NAMALWA (cell line): ENCODE measurements at places on chromosomes 3 and 15.
A peak's percentile ranks its signal among the peaks of the same experiment; 100 is the strongest.

DNA sequence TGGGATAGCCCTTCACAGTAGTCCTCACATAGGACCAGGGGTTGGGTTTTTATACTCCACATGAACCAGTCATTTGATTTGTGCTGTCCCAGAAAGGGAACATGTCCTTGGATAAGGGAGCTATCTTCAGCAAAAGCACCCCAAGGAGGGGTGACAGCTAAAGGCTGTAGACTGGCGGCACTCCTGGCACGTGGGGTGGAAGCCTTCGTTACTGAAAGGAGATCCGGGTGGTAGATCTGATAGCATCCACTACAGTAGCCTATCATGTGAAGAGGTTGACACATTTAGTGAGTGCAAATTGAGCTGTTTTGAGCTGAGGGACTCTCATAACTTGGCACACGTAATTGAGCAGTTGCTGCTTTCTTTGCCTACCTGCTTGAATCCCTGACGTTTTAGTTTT lies 588.8 kb upstream of the GOLIM4 start:
- no peak for DNase-seq

DNA sequence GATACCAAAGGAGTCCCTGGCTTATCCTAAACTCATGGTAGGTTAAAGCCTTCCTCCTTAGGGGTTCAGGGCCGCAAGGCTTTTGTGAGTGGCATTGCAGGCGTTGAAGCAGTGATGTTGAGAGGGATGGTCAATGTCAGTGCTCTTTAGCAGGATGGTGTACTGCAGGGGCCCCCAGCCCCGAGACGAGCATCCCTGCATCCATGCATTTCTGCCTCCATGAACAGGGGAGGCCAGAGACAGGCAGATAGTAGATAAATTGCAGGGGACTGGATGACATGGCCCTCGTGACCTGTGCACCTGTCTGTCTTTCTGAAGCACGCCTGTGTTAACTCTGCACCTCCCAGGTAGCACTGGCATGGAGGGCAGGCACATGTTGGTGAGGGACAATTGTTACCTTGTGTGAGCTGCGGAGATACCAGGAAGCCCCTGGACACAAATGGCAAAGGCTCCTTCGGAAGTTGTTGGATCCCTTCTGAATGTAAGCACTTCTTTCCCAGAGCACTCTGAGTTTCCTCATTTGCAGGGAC lies 133.5 kb downstream of the SNRPN start:
- DNase-seq, result no peak

GRCh38 chr15:80559320-80559693 lies 135.8 kb upstream of the ABHD17C start:
- no peak for DNase-seq

- DNase-seq, result peak; percentile 78
These were observed 297.8 kb downstream of the SATB1 start for GRCh38 chr3:18127174-18127858.

DNA sequence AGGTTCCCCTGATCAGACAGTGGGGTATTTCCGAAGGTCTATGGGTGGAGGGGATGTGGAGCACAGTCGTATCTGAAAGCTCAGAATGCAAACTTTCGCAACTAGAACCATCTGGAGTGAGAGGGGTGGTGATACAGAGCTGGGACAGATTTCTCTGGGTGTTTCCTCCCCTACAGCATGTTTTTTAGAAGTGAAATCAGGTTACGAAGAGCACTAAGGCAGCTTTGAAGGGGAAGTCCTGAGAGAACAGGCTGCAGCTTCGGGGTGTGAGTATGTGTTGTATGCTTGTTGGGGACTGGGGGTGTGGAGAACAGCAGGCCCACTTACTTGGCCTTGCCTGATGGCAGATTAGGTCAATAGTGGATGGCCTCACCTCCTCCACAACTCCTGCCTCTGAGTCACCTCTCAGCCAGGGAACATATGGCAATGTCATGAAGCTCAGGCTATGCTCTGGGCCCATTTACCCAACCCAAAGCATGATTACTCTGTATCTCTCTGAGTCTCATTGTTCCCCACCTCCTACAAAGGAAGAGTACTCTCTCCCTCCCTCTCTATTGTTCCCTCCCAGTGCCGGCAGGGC lies 107.2 kb upstream of the RASGRP1 start:
- DNase-seq, result peak; percentile 50

DNA sequence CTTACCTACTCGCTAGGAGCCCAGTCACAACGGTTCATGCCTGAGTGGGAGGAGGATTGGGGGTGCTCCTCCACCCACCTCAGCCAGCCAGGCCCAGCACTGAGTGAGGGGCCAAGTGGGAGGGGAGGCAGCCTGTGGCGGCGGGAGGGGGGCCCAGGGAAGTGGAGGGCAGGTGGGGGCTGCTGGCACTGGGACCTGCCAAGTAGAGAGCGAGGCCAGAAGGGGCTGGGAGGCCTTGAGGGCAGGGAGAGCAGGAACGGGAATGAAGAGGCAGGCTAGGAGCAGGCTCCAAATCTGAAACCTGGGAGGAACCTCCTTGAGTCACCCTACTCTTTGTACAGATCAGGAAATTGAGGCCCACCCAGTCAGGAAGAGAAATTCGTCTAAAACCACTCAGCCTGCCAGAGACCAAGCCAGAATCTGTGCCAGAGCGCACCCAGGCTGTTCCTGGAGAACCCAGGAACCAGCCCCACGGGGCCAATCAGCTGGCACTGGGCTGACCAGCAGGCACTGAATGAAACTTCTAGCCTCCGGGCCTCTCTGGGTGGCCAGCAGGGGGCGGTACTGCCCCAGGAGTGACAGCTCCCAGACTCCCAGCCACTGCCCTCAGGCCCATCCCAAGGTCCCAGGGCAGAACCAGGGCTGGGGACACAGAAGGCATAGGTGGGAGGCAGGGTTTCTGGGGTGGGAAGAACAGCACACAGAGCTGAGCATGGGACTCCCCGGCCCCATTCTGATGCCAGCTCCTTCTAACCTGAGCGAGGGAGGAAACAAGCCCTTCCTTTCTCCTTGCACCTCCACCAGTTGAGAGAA lies 14.8 kb upstream of the CYP11A1 start:
- peak; percentile 72 for DNase-seq

DNA sequence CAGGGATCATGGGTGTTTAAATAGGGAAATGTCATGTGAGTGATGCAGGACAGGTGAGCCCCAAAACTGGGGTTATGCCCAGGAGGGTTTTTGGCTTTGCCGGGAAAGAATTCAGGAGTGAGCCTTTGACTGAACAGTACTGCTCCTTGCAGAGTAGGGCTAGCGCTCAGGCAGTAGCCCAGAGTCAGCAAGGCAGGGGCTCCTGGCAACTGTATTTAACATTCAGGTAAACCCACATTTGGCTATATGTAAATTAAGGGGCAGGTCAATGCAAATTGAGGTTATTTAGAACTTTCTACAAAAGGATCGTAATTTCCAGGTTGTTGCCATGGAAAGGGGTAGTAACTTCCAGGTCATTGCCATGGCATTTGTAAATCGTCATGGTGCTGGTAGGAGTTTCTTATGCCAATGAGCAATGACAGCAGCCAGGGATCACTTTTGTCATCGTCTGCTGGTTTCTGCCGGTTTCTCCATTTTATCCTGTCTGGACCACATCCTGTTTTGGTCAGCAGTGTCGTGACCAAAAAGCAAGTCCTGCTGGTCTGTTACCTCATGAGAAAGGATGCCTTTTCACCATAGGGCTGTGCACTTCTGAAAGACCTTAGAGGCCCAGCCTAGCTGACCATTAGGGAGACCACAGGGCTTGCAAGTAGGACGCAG lies 24.3 kb downstream of the MTHFS start:
- no peak for DNase-seq

DNA sequence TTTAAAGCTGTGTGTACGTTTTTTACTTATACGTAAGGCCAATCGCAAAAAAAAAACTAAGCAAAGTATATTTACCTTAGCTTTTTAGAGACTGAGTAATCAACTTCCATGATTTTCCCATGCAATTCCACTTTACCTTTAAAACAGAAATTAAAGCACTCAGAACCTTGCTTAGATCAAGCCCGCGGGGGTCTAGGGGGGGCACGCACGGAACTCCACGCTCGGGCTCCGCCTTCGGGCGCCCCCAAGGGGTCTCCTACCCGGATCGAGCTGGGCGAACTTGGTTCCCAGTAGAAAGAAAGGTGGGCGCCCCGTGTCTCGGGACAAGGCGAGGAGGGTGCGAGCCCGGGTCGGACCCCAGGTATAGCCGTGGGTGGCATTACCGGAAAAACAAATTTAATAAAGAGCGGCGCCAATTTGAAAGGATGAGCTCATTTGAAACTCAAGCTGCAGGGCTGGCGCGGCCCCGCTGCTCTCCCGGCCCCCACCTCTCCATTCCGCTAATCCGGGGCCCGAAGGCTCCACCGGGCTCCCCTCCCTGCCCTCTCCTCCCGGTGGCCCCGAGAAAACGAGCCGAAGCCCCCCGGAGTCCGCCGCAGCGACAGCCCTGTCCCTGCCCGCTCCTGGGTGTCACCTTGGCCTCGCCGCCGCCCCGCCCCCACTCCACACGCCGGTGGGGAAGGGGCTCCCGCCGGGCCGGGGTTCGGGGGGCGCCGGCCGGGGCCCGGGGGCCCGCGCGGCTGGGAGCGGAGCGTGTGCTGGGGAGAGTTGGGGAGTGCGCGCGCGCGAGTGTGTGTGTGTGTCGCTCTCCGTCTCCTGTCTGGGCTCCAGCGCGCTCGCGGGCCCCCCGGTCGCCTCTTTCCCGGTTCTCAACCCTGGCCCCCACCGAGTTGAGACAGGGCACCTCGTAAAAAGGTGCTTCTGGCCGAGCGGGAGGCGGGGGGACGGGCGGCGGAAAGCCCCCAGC lies 1.5 kb downstream of the IGF2BP2 start:
- peak; percentile 34 for DNase-seq

DNA sequence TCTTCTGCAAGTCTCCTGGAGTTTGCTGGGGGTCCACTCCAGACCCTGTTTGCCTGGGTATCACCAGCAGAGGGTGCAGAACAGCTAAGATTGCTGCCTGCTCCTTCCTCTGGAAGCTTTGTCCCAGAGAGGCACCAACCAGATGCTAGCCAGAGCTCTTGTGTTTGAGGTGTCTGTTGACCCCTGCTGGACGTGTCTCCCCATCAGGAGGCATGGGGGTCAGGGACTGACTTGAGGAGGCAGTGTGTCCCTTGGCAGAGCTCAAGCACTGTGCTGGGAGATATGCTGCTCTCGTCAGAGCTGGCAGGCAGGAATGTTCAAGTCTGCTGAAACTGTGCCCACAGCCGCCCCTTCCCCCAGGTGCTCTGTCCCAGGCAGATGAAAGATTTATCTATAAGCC lies 86.5 kb downstream of the TPRG1 start:
- no peak for DNase-seq

- no peak for DNase-seq
These were observed 16.0 kb upstream of the LRRK1 start for GRCh38 chr15:100903168-100903554.

DNA sequence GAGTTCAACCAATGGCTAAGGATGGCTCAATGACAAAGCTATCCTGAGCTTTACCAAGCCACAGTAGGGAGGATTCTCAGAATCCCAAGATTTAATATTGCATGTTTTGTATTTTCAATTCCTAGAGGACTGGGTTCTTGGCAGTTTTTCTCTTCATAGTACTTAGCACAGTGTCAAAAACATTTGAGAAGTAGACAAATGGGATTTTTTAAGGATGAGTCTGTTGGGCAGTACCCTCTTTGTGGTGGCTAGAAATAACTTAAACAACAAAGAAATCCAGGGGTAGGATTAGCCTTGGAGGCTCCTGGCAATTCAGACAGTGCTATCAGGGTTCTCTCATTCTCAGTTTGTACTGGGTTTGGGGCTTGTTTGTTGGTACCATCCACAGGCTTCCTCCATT lies 212.8 kb upstream of the RORA start:
- DNase-seq, result no peak

DNA sequence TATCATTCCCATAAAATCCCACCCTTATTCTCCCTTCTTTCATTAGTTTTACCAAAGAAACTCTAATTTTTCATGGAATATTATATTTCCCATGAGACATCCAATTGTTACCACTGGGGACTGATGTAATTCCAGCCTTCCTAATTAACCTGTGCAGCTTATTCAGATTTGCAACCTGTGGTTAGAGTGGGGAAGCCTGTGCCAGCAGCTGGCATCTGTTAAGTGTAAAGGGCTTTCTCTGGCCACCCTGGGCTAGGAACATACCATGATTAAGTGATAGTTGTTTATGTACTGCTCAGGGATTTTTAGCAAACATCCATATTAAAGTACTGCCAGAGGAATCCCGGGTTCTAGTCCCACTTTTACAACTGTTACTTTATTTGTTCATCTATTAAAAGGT lies 78.2 kb downstream of the TPRG1 start:
- no peak for DNase-seq

DNA sequence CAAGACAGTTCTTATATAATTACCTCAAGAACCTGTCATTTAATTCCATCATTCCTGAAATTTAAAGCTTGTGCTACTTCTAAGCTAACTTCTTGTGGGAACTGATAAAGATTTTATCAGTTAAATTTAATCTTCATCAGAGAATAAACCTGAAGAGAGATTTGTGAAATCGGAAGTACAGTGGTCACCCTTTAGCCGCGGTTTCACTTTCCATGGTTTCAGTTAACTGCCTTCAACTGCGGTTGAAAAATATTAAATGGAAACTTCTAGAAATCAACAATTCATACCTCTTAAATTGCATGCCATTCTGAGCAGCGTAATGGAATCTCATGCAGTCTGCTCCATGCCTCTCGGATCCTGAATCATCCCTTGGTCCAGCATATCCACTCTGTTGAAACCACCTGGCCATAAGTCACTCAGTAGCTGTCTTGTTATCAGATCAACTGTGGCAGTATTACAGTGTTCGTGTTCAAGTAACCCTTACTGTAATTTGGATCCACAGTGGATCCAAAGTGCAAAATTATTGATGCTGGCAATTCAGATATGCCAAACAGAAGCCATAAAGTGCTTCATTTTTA lies 626.1 kb downstream of the CADM2 start:
- DNase-seq, result no peak

DNA sequence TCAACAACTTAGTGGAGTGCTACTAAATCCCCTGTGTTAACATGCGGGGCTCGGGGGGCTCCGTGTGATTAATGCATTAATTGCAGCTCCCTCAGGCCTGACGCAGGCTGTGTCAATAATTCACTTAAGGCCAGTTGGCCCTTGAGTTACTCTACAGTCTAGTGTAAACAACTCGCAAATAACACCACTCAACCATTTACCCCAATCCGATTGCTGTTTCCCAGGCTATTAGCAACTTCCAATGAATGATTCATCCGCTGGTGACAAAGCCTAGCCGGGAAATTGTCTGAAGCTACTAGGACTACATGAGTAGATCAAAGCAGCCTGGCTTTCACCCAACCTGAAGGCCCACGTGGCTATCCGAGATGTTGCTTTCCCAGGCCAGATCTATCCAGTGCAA lies 121.3 kb upstream of the SOX14 start:
- DNase-seq, result no peak

- no peak for DNase-seq
These were observed 6.7 kb downstream of the VGLL3 start for GRCh38 chr3:86984271-86984670.

GRCh38 chr3:126766653-126767052 lies 62.6 kb downstream of the CHCHD6 start:
- no peak for DNase-seq

DNA sequence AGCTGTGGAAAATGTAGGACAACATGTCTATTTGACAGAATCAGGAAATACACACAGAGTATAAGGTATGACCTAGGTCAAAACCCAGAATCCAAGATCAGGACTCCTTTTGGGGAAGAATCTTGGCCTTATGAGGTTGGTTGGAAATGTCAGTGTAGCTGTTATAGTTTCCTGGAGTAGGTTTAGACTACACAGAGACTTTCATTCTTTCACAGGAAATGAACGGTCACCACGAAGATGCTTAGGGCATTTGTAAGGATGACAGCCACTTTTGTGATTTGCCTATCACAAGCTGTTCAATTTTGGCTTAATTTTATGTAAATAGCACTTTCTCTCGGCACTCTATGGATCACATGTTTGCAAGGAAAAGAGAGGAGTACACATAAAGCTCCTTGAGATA lies 18.6 kb upstream of the ZBTB20 start:
- DNase-seq, result no peak

- no peak for DNase-seq
These were observed 2.2 kb upstream of the FBXW12 start for GRCh38 chr3:48369693-48370332.
